ENCODE measurements at places on chromosomes 1 and 21. TPM values are rescaled to one million over a fixed set of nuclear protein-coding genes. Genes with fewer than 3 reads are reported as not detected.

DNA sequence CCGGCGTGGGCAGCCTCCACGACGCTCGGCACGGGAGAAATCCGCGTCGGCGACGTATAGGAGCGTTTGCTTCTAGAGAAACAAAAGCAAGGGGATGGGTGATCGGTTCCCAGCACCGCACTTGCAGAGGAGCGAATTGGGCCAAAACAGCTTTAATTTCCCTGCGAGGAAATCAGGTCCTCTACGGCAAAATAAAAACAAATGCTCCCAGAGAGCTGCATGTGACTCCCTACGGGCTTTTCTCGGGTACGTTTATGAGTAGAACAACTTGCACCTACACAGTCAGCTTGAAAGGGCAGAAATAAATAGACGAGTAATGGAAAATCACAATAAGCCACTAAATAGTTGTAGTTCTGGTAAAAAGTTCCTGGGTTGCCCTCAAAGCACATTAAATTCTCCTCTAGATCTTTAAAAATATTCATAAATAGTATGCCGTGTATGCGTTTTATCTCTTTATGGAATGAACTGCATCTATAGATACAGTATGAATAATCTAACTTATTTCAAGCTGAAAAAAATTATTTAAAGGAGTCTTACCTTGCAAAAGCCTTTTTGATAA lies 1.2 kb downstream of the NHLH2 start:
- peaks cover 28% of the 10 kb centered on the region for H3K27me3 ChIP-seq
- H3K27ac ChIP-seq: no peak overlapping the region
- H3K4me1 ChIP-seq: no peaks in the 10 kb centered on the region
- no peaks in the 10 kb centered on the region for H3K36me3 ChIP-seq
- no peak overlapping the region for H3K4me3 ChIP-seq

- DNase-seq: no peak
- H3K27ac ChIP-seq: no peak overlapping the region
- H3K4me3 ChIP-seq: no peak overlapping the region
Observed at GRCh38 chr1:76079475-76080227, 5.1 kb downstream of the ST6GALNAC3 start.

DNA sequence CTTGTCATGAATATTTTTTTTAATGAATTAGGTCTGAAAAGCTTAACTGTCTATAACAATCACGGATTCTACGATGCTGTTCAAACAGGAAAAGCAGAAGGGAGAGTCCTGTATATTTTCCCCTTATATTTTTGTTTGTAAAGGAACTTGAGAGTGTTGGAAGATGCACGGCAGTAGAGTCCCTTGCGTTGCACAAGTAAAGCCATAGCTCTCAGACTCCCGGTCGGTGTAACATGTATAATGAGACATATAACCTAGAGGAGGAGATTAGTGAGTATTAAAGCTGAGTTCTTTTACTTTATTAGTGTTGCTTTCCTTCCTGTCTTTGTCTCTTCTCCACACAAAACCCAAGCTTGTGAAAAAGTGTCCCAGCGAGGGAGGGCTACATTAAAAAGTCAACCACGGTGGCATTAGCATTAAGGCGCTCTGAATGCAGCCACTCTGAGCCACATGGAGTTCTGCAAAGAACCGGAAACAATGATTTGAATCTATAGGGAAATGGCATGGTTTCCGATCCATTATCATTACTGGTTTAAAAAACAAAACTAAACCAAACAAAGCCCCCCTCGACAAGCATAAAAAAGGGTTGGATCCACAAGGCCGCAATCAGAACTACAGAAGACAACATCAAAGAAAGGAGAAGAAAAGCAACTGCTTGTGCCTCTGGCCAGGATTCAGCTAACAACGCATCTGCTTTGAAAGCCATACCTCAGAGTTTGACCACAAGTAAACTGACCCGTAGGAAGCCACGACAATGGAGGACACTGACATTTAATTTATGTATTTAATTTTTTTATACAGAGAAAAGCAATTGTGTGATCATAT lies 356.8 kb downstream of the LMO4 start:
- no peak for DNase-seq
- no peaks in the 10 kb centered on the region for H3K4me1 ChIP-seq
- no peak overlapping the region for H3K4me3 ChIP-seq
- no peaks in the 10 kb centered on the region for H3K36me3 ChIP-seq
- no peak overlapping the region for H3K27ac ChIP-seq

GRCh38 chr1:232805269-232806185 lies at the start of gene MAP10:
TSS of gene MAP10 (plus strand) at chr1:232805416. CDS start at chr1:232805450, 34 bp downstream.
- H3K27ac ChIP-seq: peak within 1 kb of the TSS; percentile 89
- H3K36me3 ChIP-seq: no peaks in the 10 kb centered on the region
- peak; percentile 24 for DNase-seq
- H3K4me3 ChIP-seq: peak within 1 kb of the TSS; percentile 69
- peaks cover 3% of the 10 kb centered on the region for H3K27me3 ChIP-seq

- no peak overlapping the region for H3K4me3 ChIP-seq
- no peak overlapping the region for H3K27ac ChIP-seq
- no peaks in the 10 kb centered on the region for H3K36me3 ChIP-seq
Observed at GRCh38 chr1:110083061-110083865, 12.8 kb upstream of the ALX3 start.

The PLA2G5 gene
- not detected for total RNA-seq

The CLCA1 gene
- 0.08 TPM for total RNA-seq

The FAM177B gene
- not detected for total RNA-seq

Measured in Panc1 (cell line).